Activated T-helper 9 cell treated with anti-CD3 and anti-CD28 coated beads, Interleukin-2, amount 50 U/mL, for 16 hours (primary cell): ENCODE measurements at places on chromosomes 16 and 17.

GRCh38 chr17:49249292-49249794 lies 18.8 kb upstream of the PHOSPHO1 start:
- DNase-seq, result no peak

DNA sequence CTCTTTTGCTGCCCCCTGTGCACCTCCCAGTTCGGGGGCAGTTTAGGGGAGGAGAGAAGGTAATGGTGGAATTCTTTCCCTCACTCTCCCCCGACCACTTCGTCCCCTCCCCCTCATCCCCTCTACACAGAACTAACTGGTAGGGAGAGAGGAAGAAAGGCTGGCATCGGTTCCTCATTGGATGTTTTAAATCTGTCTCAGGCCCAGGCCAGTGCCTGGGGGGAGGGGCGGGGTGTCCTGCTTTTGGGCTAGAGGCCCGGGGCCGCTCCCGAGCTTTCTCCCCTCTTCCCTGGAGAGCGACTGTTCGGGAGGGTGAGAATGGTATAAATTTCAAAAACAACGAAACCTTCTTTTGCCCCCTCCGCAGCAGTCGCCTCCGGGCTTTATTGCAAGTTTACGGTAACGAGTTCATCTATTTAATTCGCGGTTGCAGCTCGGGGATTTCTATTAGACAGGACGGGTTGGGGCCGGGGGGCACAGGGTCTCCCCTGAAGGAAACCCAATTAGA lies at the start of gene PRAC2:
PRAC2 (plus strand) TSS at position 271 of the 508 bp plus-strand sequence. CDS start 1,226 bp downstream, outside the sequence.
- no peak for DNase-seq

DNA sequence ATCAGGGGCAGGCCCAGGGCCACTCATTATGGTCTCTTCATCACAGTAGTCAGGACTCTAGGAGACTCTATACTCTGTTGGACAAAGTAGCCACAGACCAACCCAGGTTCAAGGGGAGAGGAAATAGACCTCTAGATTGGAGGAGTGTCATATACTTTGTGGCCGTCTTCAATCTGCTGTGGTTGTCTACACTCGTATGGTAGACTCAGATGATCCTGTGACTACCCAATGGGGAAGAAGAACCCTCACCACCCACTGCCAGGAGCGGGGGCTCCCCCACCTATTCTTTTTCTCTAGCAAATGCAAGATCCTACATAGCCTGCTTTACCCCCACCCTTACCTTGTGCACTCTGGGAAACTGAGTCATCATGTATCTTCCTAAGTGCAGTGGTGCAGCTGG lies 80.5 kb downstream of the KSR1 start:
- DNase-seq, result no peak

DNA sequence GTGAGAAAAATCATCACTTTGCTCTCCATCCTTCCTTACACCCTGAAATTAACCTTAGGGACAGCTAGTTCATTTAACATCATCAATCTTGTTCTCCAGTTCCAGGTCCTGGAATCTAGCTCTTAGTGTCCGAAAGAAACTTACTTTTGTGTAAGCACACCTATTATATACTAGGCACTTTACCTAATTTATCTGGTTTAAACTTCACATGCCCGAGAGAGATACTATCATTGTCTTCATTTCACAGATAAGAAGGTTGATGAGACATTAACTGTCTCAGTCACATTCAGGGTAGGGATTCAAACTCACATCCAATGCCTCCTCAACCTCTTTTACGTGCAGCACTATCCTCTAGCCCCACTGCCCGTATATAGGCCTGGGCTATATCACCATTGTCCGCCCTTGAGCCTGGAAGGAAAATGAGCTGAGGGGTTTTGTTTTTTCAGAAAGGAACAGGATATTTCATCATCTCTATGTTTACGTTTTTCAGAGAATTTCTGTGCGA lies 501 bp upstream of the AP2B1 start:
- no peak for DNase-seq

DNA sequence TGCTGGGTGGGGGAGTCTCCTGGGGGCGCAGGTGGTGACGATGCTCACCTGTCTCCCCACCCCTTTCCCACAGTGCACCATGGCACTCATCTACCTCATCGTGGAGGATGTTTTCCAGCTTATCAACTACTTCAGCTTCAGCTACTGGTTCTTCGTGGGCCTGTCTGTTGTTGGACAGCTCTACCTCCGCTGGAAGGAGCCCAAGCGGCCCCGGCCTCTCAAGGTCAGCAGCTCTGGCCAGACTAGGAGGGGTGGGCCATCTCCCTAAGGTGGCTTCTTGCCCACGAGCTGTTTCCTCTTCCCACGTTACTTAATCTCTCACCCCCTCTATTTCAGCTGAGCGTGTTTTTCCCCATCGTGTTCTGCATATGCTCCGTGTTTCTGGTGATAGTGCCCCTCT lies 14.5 kb downstream of the SLC7A6OS start:
- DNase-seq, result no peak

- DNase-seq, result no peak
These were observed 3.0 kb downstream of the NTAN1 start for GRCh38 chr16:15052747-15053476.

GRCh38 chr16:67108931-67109406 lies 772 bp upstream of the PHAF1 start:
- no peak for DNase-seq

GRCh38 chr17:55722742-55723487 lies at the start of gene TMEM100:
Gene TMEM100, minus strand, starts transcription at chr17:55722864. Its CDS starts 1,794 bp downstream, at chr17:55721070.
- no peak for DNase-seq

DNA sequence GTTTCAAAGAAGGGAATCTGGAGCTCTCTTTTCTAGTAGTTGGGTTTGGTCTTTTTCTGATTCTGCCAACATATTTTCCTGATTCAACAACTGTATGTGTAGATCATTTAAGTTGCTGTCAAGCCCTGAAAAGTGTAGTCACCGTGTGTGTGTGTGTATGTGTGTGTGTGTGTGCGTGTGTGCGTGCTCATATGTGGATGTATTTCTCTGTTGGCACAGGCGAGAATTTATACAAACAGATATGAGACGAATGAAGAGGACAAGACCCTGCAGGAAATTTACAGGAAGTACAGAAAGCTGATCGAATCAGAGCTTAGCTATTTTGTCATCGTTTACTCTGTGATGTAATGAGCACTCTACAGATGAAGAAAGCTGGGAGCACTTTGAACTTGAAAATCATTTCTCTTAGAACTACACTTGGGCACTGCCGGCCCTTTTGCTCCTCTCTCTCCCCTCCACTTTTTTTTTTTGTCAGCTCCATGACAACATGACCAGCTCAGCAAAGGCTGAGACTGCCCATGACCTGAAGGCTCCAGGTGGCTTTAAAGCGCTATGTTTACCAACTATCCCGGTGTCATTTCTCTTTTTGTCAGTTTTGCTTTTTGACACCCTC lies 11.2 kb downstream of the FBXO39 start:
- no peak for DNase-seq

GRCh38 chr17:69854225-69854780 lies 220.7 kb upstream of the KCNJ16 start:
- no peak for DNase-seq

- no peak for DNase-seq
These were observed 31.0 kb upstream of the ST6GALNAC1 start for GRCh38 chr17:76674600-76674999.

- no peak for DNase-seq
These were observed 3.0 kb downstream of the PYCARD start for GRCh38 chr16:31199430-31200041.

GRCh38 chr16:88379694-88380040 lies 3.1 kb upstream of the ZNF469 start:
- DNase-seq, result no peak

DNA sequence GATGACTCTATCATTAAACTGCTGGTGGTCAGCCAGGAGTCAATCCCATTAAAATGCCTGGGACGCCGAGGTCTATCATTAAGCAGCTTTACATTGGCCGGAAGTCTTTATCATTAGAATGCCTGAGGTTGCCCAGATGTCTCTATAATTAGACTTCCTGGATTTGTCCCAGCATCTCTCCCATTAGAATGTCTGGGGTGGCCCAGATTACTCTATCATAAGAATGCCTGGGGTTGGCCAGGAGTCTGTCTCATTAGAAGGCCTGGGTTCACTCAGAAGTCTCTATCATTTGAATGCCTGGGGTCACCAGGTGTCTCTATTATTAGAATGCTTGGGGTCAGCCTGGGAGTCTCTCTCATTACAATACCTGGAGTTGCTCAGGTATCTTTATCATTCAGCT lies 2227.2 kb downstream of the TP53TG3F start:
- no peak for DNase-seq

GRCh38 chr16:12426122-12426521 lies 377.6 kb downstream of the CPPED1 start:
- no peak for DNase-seq

DNA sequence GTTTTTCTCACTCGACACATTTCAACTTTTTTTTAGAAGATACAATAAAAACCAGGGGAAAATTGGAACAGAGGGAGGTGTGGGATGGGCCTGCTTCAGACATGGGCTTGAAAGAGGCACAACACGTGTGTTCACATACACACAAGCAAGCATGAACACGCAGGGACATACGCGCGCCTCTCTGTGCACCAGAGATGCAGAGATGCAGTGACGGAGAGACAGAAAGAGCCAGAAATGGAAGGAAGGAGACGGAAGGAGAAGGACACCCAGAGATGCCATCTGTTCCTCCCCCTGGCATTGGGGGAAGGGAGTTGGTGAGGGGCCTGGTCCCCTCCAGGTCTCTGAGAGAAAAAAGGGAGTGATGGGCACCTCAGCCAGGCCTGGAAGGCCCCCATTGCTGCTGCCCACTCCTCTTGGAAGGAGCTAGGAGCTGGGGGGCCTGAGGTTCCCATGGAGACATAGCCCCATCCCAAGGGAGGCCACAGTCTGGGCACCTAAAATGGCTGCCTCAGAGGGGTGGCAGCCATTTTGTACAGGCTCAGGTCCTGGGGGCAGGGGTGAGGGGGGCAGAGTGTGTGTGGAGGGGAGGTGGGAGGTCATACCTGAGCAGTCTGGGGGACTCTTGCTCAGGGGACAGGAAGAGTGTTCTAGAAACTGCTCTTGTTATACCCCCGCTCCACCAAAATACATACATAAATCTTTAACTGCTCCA lies 3.8 kb upstream of the NEUROD2 start:
- no peak for DNase-seq

DNA sequence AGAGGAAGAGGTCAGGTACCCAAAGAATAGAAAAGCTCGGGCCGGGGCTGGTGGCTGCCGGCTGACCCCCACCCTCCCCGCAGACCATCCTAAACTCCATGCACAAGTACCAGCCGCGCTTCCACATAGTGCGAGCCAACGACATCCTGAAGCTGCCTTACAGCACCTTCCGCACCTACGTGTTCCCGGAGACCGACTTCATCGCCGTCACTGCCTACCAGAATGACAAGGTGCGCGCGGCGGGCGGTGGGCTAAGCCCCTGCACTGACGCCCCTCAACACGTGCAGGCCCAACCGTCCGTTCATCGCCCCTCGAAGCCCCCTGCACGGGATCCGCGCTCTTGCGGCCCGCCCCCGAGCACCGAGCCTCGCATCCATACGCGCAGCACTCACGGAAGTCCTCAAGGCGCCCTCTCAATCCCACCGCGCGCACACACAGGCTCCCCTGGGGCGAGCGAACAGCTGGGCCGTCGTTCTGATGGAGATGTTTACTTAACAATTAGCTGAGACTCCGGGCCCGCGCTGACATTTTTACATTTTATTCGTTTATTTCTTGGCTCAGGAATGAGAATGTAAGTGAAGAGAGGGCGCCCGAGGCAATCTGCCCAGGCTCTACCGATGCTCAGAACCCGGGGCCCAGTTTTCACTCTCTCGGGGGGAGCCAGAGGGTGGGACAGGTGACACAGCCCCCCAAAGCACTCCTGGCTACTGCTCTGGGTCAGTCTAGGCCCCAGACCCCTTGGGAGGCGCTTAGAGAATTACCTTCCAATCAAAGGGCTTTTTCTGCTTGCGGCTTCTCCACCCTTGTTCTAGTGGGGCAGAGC lies 3.5 kb downstream of the TBX2 start:
- no peak for DNase-seq

- no peak for DNase-seq
These were observed 1.6 kb downstream of the ATP6V0C start for GRCh38 chr16:2515180-2515851.

GRCh38 chr16:88058817-88059216 lies 107.6 kb downstream of the BANP start:
- DNase-seq, result no peak

- DNase-seq, result no peak
These were observed 165.0 kb downstream of the LGALS9B start for GRCh38 chr17:20302246-20302917.

- DNase-seq, result no peak
These were observed 868.1 kb downstream of the KCNJ2 start for GRCh38 chr17:71037386-71037785.

DNA sequence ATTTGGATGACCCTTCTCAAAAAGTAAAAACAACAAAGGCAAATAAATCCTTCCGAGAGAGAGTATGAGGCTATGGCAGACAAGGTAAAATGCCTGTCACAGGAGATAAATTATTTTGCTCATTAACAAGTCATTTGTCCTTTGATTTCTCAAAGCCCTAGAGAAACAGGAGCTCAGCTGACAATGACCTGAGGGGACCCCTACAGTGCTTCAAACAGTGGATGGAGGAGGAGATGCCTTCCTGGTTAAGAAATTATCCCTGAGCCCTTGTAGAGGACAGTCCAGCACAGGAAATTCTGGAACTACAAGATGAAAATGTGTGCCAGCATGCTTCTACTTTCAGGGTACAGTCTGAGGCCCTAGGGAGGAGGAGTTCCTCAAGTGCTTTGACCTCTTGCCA lies 24.0 kb upstream of the RHBDL3 start:
- DNase-seq, result no peak

GRCh38 chr16:55539049-55539448 lies 27.4 kb upstream of the CAPNS2 start:
- DNase-seq, result no peak

DNA sequence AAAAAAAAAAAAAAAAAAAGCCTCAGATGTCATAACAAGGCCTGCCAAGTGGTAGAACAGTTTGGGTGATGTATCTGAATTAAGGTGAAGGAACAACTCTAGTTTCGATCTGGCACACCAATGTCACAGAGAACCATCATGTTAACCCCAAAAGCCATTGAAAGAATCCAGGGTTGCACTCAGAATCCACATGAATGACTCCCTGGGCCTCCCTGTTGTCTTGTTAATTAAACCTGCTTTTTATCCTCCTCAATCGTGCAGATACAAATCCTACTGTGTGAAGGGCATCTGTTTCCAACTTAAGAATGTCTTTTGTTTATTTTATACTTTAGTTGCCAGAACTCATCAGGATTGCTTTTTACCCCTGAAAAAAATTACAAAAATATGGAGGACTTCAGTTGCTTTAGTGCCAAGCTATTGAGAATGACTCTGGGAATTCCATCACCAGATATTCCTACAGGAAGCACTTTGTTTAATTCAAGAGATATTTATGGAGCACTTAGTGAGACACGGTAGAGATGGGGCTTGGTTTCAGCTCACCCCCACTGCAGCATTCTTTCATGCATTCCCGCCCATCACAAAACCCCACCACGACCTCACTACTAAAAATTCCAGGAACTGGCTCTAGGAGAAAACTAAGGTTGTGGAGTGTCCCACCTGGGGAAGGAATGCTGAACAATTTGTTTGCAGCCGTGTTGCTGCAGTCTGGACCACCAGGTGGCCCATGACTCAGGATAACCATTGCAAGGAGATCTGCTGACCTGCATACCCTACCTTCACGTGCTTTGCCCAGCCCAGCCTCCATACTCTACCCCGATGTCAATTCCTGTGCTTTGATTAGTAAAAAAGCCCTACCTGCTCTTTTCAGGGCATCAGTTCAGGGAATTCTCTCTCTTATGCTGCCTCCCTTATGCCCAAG lies 63.8 kb upstream of the GPRC5B start:
- DNase-seq, result no peak

- DNase-seq, result no peak
These were observed 23.5 kb downstream of the CACNG1 start for GRCh38 chr17:67067571-67068482.

GRCh38 chr16:62272035-62272434 lies 235.8 kb upstream of the CDH8 start:
- no peak for DNase-seq
